ENCODE measurements at places on chromosomes 2 and 18. TPM values are rescaled to one million over a fixed set of nuclear protein-coding genes. Genes with fewer than 3 reads are reported as not detected.

Gene MARCO
- 58.6 TPM for total RNA-seq

Gene XDH
- 1.3 TPM for total RNA-seq

Gene RAB6C
- total RNA-seq, result 0.16 TPM

DNA sequence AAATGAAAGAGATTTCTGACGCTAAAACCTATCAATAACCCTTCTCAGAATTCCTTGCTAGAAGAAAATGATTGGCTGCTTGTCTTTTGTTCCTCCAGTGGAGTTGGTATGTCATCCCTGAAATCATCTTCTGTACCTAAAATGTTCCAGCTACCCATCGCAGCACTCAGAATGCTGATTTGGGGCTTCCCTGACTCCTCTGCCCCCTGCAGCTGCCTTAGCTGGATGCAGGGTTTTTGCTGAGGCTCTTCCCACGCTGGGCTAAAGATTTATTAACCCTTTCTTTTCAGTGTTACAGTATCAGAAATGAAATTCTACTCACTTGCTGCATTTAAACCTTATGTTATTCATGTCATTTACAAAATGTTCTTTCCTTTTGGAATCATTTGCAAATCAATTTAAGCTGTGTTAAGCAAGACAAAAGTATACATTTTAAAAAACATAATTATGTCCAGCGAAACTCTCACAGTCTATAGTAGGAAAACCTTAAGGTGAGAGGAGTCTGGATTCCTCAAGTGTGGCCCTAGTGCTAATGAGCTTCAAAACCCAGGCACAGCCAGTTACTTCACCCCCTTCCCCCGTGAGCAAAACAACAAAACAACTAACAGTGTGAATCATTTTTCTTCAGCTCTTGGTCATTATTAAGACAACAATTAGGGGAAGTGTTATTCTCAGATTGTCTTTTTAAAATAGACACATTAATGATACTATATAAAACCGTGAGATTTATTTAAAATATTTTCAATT lies 32.8 kb downstream of the PKP4 start:
- DNase-seq, result no peak

DNA sequence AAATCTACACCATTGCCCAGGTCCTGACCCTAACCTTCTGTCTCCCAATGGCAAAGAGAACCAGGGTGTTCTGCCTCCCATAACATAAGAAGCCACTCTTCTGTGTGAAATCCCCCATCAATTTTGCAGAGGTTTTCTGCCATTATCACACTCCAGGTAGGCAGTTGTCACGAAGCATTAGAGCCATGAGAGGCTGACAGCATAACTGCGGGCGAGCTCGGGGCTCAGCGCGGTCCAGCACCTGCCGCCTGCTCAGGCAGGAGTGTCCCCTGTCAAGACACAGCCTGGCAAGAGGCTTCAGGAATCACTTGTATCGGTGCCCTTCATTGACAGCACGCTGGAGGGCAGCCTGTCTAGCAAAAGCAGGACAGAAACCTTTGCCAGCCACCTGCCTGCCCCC lies 251.2 kb downstream of the SATB2 start:
- DNase-seq, result no peak
